ENCODE measurements at places on chromosomes 2 and 18.

- DNase-seq = no peak
Measured at GRCh38 chr2:21773168-21773567, 649.4 kb downstream of the TDRD15 start.

DNA sequence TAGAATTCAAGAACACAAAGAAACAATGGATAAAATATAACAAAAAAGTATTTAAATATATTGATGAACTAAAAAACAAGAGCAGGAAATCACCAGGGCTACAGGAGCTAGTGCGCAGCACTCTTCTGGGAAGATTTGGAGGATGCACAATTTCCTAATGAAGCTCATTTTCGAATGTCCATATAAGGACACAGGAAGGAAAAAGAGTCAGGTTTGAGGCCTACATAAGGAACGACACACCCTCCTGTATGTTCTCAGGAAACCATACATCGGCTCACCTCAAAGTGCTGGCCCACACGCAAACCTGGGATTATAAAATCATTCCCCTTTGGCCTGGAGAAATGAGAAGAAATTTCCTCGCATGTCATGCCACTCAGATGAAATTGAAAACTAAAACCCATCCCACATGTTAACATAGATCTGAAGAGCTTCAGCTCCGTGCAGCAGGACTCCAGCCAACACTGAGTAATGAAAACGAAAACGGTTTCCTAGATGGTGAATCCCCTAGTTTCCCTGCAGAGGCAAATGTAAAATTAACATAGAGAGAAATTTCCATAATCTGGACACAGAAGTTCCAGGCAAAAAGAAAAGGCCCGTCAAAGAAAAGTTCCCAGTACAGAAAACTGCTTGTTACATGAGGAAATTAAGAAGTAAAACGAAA, 825.8 kb downstream of the SOCS6 start:
- no peak for DNase-seq

- DNase-seq = no peak
Measured at GRCh38 chr2:30692829-30693275, 114.4 kb downstream of the CAPN13 start.

- no peak for DNase-seq
Measured at GRCh38 chr2:68971591-68972231, 2.7 kb upstream of the GKN1 start.

- DNase-seq = no peak
Measured at GRCh38 chr2:197339016-197339415, 28.4 kb upstream of the ANKRD44 start.

GRCh38 chr2:219446101-219446504, 11.5 kb downstream of the SPEG start:
- no peak for DNase-seq

DNA sequence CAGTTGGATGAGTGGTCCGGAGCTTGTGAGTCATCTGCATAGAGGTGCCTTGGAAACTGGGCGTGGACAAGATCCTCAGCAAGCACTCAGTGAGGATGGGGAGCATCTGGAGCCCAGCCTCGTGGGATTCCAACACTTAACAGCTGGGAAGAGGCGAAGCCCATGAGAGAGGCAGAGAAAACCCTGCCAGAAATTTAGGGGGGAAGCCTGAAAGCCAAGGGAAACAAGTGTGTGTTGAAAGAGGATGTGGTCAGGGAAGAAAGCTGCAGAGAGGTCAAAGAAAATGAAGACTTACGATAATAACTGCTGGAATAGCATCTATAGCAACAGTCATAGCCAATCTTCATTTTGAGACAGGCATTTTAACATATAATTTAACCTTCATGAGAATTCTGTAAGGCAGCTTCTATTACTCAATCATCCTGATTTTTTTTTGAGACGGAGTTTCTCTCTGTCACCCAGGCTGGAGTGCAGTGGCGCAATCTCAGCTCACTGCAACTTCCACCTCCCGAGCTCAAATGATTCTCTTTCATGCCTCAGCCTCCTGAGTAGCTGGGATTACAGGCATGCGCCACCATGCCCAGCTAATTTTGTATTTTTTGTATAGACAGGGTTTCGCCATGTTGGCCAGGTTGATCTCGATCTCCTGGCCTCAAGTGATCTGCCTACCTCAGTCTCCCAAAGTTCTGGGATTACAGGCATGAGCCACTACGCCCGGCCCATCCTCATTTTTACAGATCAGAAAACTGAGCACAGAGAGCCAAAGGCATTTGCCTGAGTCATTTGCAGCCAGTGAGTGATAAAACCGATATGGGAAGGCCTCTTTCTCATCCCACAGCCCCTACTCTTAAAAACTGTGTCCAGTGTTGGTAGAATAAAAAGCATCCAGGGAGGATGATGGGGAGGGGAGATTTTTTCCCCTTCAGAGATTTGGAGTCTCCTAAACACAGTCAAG, 214.4 kb upstream of the EPAS1 start:
- peak; percentile 7 for DNase-seq

- DNase-seq = no peak
Measured at GRCh38 chr18:53991202-53991601, 233.3 kb downstream of the MBD2 start.

DNA sequence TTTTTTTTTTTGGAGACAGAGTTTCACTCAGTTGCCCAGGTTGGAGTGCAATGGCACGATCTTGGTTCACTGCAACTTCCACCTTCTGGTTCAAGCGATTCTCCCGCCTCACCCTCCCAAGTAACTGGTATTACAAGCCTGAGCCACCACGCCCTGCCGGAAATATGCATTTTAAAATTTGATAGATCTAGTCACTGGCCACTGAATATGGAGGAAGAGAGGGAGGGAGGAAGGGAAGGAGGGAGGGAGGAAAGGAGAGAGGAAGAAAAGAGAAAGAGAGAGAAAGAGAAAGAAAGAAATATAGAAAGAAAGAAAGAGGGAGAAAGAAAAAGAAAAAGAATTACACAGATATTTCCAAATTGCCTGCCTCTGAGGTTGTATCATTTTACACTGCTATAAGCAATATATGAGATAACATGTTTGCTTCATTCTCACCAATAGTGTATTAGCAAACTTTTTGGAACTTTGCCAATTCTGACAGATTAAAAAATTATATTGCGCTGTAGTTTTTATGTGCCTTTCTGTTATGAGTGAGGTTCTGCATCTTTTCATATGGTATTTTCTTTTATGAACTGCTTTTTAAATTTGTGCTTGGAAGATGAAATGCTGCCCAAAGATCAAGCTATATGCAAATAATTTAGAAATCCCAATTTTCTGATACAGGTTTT, 161.2 kb upstream of the MAP3K20 start:
- no peak for DNase-seq

- DNase-seq = no peak
Measured at GRCh38 chr18:62881509-62882016, 166.2 kb downstream of the PHLPP1 start.

GRCh38 chr2:95525294-95526035, 40.9 kb upstream of the TRIM43B start:
- no peak for DNase-seq

DNA sequence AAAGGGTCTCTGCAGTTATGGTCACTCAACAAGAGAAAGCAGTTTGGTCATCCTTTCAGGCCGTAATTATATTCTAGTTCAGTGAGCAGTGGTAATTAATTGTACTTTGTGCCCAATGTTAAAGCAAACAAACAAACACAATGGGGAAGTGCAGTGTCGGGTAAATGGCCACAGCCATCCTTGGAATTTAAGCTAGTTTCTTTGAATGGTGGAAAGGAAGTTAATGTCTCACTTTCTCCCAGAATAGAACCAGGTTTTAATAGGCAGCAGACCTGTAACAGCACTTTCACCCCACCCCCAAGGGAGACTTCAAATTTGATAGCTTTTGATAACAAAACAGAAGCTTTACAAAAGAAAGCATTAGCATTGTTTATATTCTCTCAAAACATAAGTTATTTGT, 20.0 kb upstream of the ITGAV start:
- no peak for DNase-seq

GRCh38 chr2:46580416-46580815, 101.1 kb downstream of the TMEM247 start:
- no peak for DNase-seq
